ENCODE measurements at places on chromosomes 7 and 10. TPM values are rescaled to one million over a fixed set of nuclear protein-coding genes. Genes with fewer than 3 reads are reported as not detected.

Gene GPRIN2
- 4.0 TPM for polyA plus RNA-seq

GRCh38 chr10:131094527-131095312 is 216.8 kb downstream of the TCERG1L start:
- DNase-seq, result no peak

- DNase-seq, result no peak
Measured at GRCh38 chr10:17059197-17059688, 70.4 kb downstream of the CUBN start.

- no peak for DNase-seq
Measured at GRCh38 chr7:12719141-12719919, 31.9 kb downstream of the ARL4A start.

Gene CAMK2B
- 1.7 TPM for polyA plus RNA-seq

DNA sequence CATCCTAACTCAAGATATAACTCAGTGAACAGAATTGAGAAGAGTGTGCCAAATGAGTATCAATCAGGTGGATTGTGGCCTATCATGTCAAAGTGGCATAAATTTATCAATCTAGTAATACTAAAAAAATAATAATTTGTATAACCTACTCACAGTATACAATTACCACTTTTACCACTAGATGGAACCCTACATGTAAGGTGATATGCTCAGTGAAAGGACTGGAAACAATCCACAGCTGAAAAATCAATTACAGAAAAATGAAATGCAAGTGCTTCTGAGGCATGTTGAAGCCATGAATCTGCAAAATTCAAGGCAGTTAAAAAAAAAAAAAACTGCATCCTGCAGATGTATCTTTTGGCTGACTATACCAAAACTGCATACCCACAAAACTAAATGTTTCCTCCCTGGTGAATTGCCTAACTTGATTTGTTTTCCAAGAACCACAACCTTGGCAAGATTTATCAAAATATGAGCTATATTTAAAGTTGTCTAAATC is 13.9 kb downstream of the ARHGAP19 start:
- DNase-seq, result peak; percentile 68

GRCh38 chr7:98296833-98297232 is 15.3 kb downstream of the BRI3 start:
- no peak for DNase-seq

DNA sequence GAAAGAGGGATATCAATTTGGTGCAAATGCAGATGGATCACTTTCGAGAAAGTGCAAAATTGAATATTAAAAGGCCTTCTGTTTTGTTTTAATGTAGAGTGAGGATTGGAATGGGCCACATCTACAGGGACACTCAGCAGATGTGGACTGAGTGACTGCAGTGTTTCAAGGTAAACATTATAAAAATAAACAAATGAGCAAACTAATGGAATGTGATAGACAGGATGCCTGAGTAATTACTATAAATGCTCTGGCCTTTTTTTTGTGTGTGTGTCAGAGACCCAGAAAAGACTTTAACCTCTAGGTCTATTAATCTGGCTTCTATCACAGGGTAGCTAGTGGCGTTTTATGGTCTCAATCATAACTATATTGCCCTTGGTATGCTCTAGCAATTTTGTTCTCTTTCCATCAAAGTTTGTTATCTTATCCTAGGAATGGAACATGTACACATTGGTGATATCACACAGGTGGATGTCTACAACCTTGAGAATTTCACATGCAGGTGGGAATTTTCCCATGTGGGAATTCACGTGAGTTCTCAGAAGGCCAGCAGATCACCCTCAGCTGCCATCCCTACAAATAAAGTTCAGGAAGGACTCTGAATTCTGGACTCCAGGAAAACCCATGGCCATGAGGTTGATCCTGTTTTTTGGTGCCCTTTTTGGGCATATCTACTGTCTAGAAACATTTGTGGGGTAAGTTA is at the start of gene CPA2:
CPA2 (plus strand) TSS at position 606 of the 703 bp plus-strand sequence; CDS start at position 625, 19 bp downstream.
- no peak for DNase-seq

Gene PLAU
- polyA plus RNA-seq, result 16.1 TPM

GRCh38 chr10:114094795-114095194 is 51.1 kb downstream of the ADRB1 start:
- DNase-seq, result no peak

- DNase-seq, result peak; percentile 30
Measured at GRCh38 chr7:39217783-39218182, 240.1 kb downstream of the POU6F2 start.

- no peak for DNase-seq
Measured at GRCh38 chr7:351256-351655, 61.3 kb downstream of the FOXL3 start.

Gene LBX1
- not detected for polyA plus RNA-seq

- no peak for DNase-seq
Measured at GRCh38 chr7:148963583-148964482, 64.5 kb downstream of the PDIA4 start.

Gene NUTM2A
- polyA plus RNA-seq, result 3.6 TPM

DNA sequence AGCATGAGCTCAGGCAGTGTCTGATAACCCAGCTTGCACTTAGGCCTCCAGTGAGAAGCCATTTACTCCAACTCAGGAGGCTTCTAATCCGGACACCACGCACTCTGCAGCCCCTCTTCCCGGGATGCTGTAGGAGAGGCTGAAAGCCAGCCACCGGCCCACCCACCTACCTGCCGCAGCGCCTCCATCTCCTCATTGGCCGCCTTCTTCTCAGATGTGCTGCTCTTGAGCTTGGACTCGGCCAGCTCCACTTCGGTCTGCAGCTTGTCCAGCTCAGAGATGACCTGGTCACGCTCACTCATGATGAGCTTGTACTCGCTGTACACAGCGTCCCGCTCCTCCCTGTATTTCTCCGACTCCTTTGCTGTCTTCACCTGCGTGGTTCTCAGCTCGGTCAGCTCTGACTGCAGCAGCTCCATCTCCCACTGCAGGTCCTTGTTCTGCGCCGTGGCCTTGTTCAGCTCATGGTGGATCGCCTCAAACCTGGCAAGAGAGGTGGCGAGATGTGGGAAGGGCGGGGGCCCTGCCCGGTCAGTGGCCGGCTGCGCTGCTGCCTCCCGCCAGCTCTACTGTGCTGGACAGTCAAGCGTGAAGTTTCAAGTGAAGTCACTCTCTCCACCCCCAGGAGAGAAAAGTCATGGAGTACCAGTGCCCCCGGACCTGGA is 84.7 kb downstream of the DLG5 start:
- DNase-seq, result peak; percentile 34

DNA sequence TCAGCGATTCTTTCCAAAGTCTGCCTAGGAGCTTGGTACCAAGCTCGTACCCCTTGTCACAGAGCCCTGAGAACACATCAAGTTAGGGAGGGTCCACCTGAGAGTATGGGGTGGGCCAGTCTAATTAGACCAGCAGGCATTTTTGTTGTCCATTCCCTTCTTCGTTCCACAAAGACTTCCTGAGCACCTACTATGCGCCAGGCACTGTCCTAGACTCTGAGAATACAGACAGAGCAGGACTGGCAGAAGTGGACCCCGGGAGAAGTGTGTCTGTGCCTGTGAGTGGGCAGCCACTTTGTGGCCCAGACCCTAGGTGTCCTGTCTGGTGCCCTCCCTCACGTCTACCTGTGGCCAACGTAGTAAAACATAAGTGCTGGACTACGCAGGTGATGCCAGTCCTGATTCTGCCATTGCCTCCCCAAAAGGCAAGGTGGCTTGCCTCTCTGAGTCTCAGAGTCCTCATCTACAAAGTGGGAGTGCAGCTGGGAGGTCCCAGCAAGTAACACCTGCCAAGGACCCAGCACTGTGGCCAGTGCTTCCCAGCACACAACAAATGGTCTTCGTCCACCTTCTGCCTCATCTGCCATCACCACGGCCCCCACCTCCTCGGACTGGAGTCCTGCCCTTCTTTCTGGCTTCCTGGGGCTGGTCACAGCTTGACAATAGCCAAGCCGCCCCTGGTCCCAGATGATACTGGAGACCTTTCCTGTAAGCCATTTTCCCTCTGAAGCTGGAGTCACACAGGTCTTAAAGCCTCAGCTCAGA is 54.3 kb upstream of the DUSP5 start:
- no peak for DNase-seq

DNA sequence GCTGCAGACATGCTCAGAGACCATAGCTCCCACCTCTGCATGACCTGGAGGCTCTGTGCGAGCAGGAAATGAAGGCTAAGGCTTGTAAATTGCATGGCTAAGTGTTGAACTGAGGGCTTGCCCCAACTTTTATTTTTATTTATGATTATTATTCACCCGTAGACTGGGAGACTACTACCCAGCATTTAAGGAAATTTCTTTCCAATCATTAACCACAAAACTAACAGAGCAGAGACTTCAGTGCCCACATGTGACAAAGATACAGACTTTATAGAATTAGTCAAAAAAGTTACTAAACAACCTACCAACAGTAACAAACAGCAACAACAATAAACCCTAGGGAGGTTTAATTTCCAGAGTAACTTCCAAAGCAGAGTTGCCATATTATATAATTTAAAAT is 39.7 kb downstream of the MCMBP start:
- DNase-seq, result no peak

Measured in left kidney (tissue), 8 donors.